ENCODE measurements at places on chromosomes 13 and 19.
A peak's percentile ranks its signal among the peaks of the same experiment; 100 is the strongest.

DNA sequence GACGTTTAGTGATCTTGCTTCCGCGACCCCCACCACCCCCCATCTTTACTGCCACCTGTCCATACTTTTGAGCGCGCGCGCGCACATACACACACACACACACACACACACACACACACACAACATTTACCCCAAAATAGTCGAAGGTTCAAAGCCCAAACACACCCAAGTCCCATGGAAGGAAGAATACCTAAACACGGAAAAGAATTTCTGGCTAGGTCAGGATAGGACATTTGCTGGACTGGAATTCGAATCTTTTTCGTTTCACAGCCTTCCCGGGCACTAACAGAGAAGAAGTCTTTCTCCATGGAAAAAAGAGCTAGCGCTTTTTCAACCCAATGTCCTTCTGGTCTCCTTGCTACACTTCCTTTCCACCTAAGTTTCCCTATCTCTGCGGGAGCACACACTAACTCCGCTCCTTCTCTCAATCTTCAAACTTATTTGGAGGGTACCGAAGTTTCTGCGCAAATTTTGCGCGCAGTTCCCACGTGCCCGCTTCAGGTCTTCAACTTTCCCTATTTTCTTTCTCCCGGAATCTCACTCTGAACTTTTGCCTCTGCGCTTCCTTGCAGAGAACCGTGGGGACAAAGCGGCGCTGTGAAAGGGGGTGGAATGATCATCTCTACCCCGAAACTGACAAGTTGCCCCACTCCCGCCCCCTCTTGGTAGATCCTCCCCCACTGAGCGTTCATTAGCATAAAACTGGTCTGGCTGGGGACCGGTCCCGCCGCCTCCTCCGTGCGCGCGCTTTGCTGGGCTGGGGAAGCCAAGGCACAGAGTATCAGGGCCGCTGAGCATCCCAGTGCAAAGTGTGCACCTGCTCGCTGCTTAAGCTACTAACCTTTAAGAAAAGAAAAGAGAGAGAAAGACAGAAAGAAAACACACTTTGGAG, 2.7 kb downstream of the DACH1 start:
- no peak for DNase-seq

- no peak for DNase-seq
Observed at GRCh38 chr19:47229676-47230053, 1.3 kb downstream of the BBC3 start.

GRCh38 chr19:43606569-43607229, 5.2 kb upstream of the SRRM5 start:
- no peak for DNase-seq

- DNase-seq = no peak
Observed at GRCh38 chr19:12997967-12998940, 3.0 kb downstream of the NFIX start.

- DNase-seq = no peak
Observed at GRCh38 chr19:6676288-6676687, 6.3 kb upstream of the TNFSF14 start.

GRCh38 chr19:49017666-49018351, 918 bp upstream of the LHB start:
- DNase-seq = peak; percentile 85

- no peak for DNase-seq
Observed at GRCh38 chr13:86976521-86977324, 694.4 kb upstream of the SLITRK5 start.

DNA sequence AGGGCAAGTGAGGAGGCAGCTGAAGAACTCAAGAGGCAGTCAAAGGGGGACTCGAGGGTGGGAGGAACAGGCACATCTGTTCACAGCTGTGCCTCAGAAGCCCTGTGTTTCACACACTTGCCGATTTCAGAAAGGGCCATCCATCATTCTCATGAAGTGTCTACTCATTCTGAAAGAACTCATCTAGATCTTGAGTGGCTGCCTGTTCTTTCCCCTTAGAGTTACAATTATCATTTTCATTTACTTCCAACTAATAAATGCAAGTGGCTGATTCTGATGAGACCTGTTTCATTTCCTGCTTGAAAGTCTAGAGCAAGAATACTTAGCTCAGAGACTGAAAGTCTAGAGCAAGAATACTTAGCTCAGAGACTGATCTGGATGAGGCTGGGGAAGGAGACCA, 1145.1 kb downstream of the UQCRFS1 start:
- DNase-seq = no peak

DNA sequence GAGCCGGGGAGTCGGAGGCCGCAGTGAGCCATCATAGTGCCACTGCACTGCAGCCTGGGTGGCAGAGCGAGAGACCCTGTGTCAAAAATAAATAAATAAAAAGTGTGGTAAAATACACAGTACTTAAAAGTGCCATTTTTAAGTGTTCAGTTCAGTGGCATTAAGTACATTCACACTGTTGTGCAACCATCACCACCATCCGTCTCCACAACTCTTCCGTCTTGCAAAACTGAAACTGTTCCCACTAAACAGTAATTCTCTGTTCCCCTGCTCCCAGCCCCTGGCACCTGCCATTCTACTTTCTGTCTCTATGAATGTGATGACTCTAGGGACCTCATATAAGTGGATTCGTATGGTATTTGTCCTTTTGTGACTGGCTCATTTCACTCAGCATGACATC, 13.3 kb downstream of the SLC25A42 start:
- DNase-seq = no peak

- DNase-seq = no peak
Observed at GRCh38 chr19:33235996-33236350, 10.3 kb upstream of the SLC7A10 start.

DNA sequence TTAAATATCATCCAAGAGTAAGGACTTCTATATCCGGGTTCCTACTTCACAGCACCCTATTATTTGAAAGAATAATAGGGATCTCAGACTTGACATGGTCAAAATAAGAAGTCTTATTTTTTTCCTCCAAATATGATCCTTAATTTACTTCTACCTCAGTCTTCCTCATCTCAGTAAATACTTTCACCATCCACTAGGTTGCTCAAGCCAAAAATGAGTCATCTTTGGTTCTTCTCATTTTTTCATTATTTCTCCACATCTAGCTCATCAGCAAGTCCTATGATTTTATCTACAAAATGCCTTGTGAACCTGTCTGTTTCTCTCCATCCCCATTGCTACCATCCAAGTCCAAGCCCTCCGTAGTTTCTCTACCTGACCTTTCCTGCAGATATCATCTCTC, 121.9 kb upstream of the GJB6 start:
- no peak for DNase-seq

Measured in GM19239 (cell line).